ENCODE measurements at places on chromosomes 16 and 17.

DNA sequence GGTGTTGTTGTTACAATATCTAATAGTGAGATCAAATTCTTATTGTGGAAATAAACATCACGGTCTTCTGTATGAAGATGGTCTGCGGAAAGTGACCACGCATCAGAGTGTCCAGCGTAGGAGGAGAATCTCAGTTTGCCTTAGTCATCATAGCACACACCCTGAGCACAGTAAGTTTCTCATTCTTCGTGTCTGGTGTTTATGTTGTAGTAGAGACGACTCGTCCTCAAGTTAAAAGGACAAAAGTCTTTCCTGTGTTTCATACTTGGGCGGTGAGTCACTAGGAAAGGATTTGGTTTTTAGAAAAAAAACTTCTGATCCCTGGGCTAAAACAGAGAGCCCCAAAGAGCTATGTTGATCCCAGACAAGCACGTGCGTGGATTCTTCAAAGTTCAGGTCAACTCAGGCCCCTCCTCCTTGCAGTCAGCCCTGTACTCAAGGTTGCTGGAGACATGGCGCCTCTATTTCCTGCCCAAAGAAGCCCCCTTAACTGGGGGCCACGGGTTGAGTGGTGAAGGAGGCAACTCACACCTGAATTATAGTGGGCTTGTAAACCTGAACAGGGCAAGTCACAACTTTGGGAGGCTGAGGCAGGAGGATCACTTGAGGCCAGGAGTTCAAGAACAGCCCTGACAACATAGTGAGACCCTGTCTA lies 170.4 kb downstream of the ZFHX3 start:
- peak; percentile 66 for DNase-seq

DNA sequence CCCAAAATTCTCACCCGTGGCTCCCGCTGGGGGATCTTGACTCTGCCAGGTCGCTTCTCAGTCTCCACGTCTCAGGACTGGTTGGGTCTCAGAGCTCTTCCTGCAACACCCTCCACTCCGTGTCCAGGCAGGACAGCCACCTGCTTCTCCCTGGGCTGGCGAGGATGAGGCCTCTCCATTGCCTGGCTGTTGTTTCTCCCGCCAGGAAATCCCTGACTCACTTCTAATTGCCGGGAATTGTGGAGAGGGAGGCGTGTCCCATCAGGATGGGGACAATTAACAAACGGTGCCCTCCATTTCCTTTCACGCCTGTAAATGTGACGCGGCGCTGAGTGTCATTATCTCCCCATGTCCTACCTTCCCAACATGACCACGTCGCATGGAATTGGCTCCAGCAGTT lies 204.5 kb downstream of the RBFOX3 start:
- no peak for DNase-seq

DNA sequence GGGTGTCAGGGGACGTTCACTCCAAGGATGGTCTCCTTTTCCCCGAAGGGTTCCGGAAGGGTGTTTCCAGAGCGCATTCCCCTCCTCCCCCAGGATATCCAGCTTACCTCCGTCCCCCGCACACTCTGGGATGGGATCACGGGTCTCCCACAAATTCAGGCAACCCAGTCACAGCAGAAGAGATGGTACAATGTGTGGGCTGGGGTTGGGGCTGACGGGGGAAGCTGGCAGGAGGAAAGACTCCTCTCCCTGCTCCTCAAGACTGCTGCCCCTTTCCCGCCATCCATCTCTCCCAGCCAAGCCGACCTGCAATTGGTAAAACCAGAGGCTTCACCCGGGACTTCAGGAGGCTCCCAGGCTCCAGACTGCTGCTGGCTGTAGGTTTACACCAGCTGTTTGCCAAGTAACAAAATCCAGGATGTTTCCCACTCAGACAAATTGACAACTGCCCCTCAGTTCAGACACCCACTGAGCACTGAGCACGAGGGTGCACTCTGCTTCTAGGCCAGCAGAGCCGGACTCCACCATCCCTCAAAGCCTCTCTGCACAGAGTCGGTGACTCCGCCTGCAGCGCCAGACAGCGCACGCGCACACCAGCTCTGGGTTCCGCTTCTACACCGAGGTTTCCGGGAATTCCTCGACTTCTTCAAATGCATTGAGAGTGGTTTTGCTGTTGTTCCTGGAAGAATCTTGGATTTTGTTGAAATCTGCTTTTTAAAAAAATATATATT lies 37.7 kb downstream of the ASPA start:
- no peak for DNase-seq

GRCh38 chr17:81248649-81249048 lies 9.5 kb downstream of the NDUFAF8 start:
- no peak for DNase-seq

DNA sequence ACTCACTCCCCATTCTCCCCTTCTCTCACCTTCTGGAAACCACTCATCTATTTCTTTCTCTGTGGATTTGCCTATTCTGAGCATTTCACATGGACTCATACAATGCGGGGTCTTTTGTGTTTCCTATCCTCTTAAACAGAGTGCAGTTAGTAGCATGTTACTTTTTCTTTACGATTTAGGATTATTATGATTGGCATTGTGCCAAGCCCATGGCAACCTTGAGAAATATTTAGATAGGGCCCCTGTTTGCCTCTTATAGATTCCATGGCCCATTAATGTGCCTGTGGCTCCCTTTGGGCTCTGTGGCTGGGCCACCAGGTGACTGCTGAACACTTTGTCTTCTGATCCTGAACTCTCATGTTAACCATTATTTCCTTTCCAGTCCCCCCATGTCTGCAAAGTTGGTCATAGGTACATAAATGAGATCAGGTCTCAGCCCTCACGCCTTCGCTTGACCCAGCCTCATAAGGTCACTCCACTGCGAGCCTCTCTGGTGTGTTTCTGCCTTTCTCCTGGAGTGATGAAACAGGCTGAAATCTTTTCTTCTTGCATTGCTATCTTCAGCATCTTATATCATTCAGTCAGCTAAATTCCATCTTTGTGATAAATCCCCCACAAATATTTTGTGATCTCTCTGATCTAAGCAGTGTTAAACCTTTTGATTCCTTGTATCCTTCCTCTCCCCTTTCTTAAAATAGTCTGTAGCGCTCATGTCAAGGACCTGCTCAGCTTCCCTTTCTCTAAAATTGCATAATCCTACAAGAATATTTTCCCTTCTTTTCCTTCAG lies 44.0 kb downstream of the MYH3 start:
- DNase-seq, result no peak

DNA sequence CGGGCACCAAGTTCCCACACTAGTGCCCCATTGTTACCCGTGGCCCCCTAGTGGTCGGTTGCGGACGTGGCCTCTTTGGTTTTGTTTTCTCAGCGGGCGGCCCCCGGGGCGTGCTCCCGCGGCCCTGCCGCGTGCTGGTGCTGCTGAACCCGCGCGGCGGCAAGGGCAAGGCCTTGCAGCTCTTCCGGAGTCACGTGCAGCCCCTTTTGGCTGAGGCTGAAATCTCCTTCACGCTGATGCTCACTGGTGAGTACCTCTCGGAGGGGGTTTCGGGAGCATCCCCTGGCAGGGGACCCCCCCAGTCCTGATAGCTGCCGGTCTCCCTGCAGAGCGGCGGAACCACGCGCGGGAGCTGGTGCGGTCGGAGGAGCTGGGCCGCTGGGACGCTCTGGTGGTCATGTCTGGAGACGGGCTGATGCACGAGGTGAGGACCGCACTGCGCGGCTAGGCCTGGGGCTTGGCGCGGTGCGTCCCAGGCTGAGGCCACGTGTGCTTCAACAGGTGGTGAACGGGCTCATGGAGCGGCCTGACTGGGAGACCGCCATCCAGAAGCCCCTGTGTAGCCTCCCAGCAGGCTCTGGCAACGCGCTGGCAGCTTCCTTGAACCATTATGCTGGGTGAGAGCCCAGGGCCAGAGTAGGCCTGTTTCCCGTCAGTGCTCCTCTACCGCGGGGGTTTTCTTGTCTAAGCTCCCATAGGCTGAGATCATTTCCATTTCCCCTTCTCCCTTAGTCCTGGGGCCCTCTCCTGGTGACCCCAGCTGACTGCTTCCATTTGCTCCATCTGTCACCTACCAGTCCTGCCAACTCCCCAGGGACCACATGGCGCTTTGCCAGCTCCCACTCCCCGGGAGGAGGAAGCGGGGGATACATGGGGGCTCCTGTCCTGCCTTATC lies 1.7 kb downstream of the SPHK1 start:
- peak; percentile 97 for DNase-seq

DNA sequence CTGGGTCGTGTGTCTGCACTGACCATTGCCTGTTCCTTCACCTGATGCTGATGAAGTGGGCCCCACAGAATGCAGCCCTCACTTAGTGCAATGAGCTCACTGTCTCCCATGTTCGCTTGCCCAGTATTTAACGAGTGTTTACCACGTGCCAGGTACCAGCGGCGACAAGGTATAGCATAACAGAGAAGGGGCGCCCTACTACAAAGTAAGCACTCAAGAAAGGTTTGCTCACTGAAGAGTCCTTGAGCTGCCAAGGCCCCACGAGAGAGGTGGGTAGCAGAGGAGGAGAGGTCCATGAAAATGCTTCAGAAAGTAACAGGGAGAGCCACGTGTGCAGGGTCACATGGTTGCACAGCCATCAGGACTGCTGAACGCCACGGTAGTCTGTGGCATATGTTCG lies 230.0 kb downstream of the NTN1 start:
- no peak for DNase-seq

DNA sequence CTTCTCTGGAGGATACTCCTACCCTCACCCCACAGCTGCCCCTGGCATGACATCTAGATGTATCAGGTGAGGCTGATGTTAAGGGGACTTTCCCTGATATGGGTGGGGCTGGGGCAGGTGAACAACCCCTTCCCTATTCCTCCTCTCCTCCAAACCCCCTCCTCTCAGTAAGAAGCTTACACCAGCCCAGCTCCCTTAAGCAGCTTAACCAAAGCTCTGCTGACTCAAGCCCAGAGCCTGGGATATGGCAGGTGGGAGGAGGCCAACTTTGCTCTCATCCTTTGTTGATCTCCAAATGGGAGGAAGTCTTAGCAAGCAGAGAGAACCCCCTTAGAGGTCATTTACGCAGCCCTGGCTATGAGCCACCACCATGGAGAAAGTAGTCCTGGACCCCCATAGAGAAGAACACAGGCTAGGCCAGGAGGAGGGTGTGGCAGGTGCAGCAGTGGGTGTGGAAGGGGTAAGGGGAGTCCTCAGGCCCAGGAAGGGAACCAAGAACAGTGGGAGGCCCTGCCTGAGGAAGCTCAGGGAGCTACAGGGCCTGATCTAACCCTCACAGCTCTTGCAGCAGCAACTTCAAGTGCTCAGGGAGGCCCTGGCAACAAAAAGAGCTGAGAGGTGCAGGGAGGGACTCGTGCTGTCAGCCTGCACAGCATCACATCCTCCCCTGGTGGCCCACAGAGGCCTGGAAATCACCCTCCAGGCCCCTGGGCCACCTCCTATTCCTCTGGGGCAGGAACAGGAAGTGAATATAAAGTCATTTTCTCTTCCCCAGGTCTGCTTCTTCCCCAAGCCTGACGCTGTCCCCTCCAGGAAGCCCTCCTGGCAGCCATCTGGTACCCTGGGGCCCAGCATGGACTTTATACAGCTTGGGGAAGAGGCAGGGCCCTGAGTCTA lies 2.9 kb downstream of the UNC119 start:
- DNase-seq, result peak; percentile 67

DNA sequence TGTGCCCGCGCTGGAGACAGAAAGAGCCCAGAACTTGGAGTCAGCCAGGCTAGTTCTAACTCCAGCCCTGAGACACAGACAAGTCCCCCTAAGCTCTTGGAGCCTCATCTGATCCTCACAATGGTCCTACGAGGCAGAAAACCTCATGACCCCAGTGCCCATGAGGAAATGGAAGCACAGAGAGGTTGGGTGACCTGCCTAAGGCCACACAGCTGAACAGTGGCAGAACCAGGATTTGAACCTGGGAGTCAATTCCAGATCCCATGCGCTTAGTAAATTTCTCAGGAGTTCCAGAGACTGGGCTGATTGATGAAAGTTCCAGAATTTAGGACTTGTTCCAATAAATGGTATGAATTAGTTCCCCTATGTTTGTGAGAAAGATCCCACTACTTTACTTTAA lies 39.0 kb upstream of the LITAF start:
- no peak for DNase-seq

DNA sequence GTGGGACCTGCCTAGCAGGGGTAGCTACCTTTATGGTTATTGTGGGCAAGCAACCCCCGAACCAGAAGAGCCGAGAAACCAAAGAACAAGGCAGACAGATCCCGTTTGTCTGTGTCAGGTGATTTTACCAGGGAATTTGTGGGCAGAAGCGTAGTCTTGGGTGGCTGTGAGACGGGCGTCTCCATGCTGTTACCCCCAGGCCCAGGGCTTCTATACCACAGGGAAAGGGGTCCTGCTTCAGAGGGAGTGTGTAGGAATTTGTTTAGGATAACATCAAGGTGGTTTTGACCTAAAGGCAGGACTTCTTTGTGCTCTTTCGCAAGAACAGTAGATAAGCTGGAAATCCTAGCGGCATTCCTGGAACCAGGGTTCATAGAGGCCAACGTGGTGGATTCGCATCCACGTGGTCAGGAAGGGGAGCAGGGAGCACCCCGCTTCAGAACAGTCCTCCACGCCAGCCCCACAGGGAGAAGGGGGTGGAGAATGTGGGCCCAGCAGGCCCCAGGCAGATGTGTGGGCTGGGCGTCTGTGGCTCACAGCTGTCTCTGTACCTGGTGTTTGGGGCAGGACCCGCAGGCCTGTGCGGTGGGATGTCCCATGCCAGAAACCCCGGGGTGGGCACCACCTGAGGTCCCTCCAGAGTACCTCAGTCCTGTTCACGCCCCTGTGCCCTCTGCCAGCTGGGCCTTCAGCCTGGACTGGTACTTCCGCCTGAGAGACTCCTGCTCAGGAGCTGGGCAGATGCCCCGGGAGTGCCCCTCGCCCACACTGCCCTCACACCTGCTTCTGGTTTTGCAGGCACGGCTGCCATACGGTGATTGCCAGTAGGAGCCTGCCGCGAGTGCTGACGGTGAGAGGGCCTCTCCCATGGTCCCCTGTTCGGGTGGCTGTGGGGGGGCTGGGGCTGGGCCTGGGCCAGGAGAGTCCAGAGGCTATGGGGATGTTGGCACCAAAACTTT lies 4.1 kb downstream of the DECR2 start:
- DNase-seq, result no peak

GRCh38 chr16:89466920-89467319 lies 23.4 kb downstream of the ANKRD11 start:
- no peak for DNase-seq

- no peak for DNase-seq
These were observed 3.1 kb upstream of the GPS2 start for GRCh38 chr17:7318121-7318860.

DNA sequence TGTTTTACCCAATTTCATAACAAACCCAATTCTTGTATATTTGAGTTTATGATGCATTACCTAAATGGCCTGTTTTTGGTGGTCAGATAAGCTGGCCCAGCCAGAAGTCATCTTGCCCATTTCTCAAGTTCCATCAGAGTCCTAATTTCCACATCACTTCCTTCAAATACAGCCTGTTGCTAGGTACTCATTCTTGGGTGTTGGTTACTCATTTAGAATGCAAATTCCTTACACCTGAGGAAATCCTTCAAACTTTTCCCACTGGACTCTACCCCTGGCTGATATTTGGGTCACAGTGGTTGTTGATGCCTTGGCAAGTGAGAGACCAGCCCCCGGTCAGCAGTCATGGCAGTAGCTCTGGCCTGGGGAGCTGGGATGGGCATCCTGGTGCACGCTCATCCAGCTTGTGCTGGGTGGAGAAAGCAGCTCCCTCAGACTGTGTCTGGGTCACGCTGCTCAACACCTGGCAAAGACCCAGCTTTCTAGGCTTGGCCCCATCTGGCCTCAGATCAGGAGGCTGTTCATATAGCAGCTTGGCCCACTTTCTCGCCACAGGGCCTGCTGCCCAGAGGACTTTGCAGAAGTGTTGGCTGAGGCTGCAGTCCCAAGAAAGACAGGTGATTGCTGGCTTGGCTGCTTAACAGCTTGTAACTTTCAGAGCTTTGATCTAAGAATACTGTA lies 25.8 kb downstream of the WSB1 start:
- DNase-seq, result no peak
